ENCODE measurements at places on chromosomes 7 and 10.

- DNase-seq, result no peak
Observed at GRCh38 chr7:145643981-145644380, 472.6 kb upstream of the CNTNAP2 start.

DNA sequence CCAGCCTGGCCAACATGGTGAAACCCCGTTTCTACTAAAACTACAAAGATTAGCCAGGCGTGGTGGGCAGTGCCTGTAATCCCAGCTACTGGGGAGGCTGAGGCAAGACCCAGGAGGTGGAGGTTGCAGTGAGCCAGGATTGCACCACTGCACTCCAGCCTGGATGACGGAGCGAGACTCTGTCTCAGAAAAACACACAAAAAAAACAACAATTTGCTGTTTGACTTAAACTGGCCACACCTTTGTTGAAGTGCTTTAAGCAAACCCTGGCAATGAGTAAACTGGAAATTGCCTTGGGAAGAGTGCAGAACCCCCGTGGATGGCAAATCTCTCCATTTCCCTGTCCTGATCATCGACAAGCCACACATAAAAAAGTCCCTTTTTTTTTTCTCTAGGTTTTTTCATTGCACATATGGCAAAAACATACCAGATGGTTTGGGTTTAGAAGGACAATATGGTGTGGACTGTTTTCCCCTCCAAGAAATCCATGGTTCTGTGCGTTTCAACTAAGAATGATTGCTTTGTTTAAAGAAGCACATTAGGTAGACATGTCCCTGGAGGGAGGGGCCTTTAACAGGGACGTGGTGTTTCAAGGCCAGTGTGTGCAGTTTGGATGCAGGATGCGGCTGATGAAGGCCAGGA, 76.9 kb downstream of the NRP1 start:
- DNase-seq, result no peak

- peak; percentile 64 for DNase-seq
Observed at GRCh38 chr7:29146057-29146706, at the start of gene CPVL. Gene CPVL (minus strand): TSS chr7:29146537. CDS start chr7:29121061, 25,476 bp downstream.

DNA sequence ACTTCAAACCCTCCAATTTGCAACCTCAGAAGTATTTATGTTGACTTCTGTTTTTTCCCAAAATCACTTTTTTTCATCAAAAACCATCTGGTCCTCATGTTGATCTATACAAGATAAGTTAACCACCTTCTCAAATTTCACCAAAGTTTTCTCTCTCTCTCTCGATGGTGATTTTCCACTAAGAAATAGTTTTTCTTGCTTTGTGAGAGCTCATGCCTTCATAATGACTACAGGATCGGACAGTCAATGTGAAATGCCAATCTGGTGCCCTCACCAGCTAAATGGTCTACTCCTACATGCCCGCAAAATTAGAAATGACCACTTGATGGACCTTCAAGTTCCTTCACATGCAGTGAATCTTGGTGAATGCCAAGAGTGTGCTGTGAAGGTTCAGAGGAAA, 40.4 kb downstream of the CNNM1 start:
- DNase-seq, result no peak

DNA sequence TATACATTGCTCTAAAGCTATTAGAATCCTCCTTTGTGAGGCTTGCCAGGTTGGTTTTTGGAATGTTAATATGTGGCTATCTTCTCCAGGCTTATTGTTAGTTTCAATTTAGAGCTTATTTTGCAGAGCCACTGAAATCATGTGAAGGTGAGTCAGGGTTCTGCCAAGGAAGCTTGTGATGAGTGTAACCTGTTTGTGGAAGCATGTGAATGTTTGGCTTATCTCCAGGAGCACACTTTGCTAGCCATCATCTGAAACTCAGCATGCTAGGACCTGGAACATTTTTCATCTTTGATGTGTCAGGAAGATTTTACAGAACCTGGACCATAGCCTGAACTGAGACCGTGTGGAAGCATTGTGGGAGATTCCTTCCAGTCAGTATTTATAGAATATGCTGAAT, 197.3 kb downstream of the PPP1R9A start:
- DNase-seq, result peak; percentile 38

GRCh38 chr10:11647676-11648075, 36.2 kb upstream of the USP6NL start:
- DNase-seq, result no peak

GRCh38 chr7:35487402-35487801, 207.5 kb downstream of the HERPUD2 start:
- DNase-seq, result no peak

DNA sequence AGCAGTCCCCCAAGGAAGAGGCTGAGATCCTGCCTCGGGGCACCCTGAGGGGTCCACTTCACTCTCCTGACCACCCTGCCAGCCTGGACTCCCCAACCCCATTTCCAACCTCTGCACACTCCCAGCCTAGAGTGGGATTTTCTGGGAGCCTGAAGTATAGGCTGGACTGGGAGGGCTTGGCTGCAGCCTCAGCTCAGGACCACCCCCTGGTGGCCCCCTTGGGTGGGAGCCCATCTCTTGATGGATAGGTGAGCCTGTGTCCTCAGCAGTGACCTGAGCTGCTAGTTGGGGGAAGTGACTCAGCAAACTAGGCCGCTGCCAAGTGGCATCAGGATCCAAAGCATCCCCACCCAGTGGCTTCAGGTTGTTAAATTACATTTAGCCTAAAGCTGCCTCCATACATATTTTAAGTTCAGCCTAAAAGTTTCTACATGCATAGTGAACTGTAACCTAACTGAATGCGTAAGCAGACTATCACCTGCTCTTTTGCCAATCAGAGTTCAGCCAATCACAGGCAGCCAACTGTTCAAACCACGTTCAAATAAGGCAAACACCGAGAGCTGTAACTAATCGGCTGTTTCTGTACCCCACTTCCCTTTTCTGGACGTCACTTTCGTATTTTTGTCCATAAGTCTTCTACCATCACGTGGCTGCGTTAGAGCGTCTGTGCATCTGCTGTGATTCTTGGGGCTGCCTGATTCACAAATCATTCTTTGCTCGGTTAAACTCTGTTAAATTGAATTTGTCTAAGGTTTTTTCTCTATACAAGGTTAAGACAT, 144.0 kb downstream of the PLPP4 start:
- no peak for DNase-seq

GRCh38 chr10:102643336-102644065, 778 bp upstream of the TRIM8 start:
- peak; percentile 21 for DNase-seq

- DNase-seq, result no peak
Observed at GRCh38 chr10:10418387-10418786, 599.3 kb upstream of the CELF2 start.

DNA sequence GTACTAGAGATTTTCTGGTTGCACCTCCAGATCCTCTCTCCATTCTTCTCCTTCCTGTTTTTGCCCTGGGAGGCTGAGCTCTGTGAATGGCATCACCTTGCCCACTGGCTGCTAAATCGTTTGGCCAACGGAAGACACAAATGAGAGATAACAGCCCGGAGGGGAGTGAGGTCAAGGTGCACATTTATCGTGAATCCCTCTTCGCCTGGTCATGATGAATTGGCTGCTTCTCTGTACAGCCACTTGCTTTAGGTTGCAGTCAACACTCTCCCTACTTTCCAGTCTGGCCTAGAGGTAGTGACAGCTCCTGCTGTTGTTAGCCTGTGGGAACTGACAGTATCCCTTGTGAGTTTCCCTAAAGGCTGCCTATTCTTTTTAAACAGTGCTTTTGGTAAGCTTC, 85.4 kb upstream of the CHCHD3 start:
- DNase-seq, result no peak

- no peak for DNase-seq
Observed at GRCh38 chr10:119502209-119502608, 40.3 kb downstream of the RGS10 start.

DNA sequence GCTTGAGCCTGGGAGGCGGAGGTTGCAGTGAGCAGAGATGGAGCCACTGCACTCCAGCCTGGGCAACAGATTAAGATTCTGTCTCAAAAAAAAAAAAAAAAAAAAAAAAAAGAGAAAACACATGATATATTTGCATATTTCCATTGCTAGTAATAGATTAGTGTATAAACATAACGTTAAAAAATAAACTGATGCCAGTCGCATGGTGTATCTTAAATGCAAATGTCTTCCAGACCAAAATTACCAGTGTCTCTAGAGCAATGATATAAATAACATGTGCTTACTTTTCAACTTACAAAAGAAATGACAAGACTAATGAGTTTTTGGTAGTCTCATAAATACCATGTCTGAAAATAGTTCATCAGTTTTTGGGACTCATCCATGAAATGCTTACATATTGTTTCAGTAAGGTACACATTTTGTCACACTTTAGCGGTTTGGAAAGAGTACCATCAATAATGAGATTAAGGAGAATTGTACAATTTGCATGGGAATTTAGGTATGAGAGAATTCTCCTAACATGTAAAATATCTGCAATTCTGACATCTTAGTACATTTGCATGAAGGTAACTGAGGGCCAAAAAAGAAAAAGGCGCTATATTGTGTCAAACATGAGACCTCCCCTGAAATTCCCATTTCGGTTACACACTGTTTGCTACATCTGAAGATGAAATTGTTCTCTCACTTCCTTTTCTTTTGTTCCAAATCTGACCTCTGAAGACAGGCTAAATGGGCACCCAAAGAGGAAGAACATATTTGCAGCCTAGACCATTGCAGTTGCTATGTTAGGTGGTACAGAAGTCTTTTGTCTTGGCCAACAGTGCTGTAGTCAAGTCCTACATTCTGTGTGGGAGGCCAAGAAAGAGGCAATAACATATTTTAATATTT, 51.5 kb upstream of the PIP4K2A start:
- DNase-seq, result no peak

GRCh38 chr10:118792526-118792925, 37.8 kb upstream of the CACUL1 start:
- DNase-seq, result peak; percentile 30

- DNase-seq, result peak; percentile 27
Observed at GRCh38 chr7:114302858-114303257, 111.8 kb upstream of the FOXP2 start.

GRCh38 chr10:1022413-1022812, 3.2 kb downstream of the IDI2 start:
- DNase-seq, result peak; percentile 11

- no peak for DNase-seq
Observed at GRCh38 chr10:49281461-49281860, 17.5 kb upstream of the C10orf71 start.

DNA sequence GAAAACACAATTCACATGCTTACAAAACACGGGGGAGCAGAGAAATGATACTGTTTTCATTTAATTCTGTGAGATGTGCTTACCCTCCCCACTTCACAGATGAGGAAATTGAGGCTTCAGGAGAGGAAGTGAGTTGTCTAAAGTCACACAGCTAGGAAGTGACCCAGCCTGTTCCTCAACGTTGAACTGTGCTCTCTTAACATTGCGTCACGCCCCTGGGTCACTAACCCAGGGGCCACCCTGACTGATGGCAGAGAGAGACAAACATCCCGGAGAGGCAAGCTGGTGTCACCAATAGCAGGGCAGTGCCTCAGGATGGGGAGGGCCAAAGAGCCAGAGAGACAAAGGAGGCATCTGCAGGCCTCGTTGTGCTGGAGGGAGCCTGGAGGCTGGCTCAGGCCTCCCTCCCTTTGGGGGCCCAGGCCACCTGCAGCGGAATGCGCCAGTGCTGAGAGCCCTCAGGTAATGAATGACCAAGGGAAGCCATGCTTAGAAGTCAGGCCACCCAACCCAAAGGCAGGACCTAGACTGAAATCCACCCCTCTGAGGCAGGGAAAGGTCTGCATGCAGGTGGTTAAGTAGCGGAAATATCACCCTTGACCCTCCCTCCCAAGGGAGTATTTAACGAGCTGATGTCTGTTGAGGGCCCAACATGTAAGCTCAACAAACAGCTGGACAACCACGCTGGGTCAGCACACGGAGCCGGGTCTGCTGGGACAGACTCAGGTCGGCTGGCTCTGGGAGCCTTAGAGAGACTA, 81.3 kb downstream of the C10orf105 start:
- peak; percentile 93 for DNase-seq

DNA sequence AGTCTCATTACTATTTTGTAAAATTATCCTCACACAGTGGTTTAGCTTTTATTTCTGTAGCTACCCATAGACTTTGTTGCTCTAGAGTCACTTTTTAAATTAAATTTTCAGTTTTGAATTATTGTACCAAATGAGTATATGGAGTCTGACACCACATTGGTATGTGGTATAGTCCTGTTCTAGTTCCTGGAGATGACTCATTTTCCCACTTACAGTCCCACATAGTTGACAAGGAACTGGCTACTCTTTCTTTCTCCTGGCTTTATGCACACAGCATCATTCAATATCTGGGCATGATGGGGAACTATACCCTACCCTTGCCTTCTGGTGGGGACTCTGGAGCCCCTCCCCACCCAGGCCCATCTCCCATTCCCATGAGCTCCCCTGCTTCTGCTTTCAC, 92.6 kb upstream of the RAB11FIP2 start:
- DNase-seq, result no peak

DNA sequence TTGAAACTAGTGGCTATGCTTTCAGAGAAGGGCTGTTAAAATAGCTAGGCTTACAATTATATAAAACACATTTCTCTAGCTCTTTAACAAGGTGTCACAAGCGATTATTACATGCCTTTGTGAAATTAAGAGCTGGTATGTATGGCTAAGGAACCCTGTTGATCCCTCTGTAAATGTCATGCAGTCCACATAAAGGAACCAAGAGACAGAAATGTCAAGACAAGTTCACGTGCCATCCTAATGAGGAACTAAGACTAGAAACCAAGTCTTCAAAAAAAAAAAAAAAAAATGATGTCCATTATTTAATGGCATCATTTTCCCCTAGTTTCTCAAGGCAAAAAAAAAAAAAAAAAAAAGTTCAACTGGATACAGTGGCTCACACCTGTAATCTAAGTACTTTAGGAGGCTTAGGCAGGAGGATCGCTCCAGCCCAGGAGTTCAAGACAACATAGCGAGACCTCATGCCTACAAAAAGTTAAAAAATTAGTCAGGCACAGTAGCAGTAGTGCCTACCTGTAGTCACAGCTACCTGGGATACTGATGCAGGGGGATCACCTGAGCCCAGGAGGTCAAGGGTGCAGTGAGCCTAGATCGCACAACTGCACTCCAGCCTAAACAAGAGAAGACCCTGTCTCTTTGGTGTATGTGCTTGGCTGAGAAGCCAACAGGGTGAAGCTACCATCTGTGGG, 63.4 kb downstream of the SRPK2 start:
- DNase-seq, result no peak

GRCh38 chr10:16445770-16446469, 9.1 kb downstream of the PTER start:
- no peak for DNase-seq

- no peak for DNase-seq
Observed at GRCh38 chr7:79854621-79855020, 280.0 kb upstream of the GNAI1 start.

DNA sequence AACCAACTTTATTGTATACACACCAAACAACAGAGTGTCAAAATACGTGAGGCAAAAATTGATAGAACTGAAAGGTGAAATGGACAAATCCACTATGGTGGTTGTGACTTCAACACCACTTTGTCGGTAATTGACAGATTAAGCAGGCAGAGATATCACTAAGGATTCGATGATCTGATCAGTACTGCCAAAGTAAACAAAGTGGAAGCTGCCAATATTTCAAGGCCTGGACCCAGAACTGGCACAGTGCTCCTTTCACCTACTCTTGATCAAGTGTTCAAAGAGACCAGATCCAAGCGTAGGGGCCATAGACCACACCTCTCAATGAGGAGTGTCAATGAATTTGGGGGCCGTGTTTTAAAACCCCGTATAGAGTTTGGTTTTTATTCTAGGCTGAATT, 167.0 kb downstream of the CDK14 start:
- no peak for DNase-seq
